ENCODE measurements at places on chromosomes 3 and 15.

- no peak for DNase-seq
These were observed 123.9 kb downstream of the RAB11A start for GRCh38 chr15:65993236-65993635.

DNA sequence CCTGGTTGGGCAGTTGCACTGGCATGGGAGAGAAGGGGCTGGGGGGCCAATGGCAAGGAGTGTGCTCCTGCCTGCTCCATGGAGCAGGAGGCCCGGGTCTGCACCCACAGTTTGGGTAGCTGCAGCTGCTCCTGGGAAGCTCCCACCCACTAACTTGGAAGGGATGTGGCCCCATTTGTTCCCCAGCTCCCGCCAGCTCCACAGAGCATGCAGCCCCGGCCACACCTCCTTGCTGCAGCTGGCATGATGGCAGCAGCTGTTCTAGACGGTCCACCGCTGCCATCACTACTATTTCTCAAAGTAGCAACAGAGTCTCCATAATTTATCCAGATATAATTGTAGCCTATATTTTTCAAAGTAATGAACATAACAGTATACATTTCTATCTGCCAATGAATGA is 65.8 kb downstream of the PIK3CB start:
- no peak for DNase-seq

GRCh38 chr15:29670998-29671981 is 151.0 kb downstream of the TJP1 start:
- no peak for DNase-seq

GRCh38 chr3:156633335-156633734 is 41.1 kb upstream of the TIPARP start:
- DNase-seq = no peak

DNA sequence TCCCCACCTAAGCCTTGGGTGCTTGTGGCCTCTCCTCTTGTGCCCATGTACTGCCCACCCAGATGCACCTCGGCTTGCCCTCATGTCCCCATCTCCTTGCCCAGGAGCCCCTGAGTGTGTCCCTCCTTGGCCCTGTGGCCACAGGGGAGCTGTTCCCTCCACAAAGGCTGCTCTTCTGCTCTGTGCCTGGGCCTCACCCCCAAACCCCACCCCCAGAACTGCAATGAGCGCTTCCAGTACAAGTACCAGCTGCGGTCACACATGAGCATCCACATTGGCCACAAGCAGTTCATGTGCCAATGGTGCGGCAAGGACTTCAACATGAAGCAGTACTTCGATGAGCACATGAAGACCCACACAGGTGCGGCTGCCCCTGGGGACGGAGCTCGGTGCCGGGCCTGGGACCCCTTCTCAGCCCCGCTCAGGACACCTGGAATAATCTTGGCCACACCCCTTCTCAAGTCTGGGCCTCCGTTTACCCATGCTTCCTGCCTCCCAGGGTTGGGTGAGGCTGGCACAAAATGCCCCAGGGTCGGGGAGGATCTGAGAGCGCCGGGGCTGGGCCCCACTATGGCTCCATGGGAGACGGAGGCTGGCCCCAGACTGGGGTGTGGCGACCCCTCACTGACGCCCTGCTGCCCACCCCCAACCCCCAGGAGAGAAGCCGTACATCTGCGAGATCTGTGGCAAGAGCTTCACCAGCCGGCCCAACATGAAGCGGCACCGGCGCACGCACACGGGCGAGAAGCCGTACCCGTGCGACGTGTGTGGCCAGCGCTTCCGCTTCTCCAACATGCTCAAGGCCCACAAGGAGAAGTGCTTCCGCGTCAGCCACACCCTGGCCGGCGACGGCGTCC is 10.3 kb downstream of the ZBTB47 start:
- DNase-seq = peak; percentile 28

- DNase-seq = no peak
These were observed 114.7 kb downstream of the ETFA start for GRCh38 chr15:76196269-76197231.

GRCh38 chr3:11825301-11825700 is 21.4 kb downstream of the TAMM41 start:
- no peak for DNase-seq

DNA sequence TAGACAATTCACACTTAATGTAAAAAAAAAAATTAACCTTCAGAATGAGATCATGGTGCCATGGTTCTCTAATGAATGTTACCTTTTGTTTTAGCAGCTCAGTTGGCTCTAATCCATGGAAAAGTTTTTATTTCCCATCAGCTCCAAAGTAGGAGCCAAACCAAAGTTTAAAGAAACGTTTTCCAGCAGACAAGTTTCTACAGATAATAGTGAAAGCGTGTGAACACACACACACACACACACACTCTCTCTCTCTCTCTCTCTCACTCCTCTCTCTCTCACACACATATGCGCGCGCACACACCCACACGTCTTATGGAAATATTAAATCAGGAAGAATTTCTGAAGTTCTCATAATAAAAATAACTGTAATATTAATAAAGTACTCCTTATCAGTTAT is 46.9 kb downstream of the MBNL1 start:
- DNase-seq = no peak

DNA sequence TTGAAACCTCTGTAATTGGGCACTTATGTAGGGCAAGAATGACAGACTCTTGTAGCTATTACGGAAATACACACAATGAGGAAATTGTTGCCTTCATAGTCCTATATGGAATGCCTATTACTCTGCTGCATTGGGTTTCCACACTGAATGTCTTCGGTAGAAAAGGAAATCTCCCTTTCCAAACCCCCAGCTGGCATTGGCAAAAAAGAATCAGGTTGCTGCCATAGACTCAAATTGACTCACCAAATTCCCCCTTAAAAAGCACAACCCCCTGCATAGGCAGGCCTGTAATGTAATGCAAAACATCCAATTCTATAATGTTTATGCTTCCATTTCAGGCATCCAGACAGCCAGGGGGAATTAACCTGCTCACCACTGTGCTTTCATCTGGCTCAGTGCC is 44.8 kb upstream of the NTRK3 start:
- DNase-seq = no peak
